Memory B cell (primary cell): ENCODE measurements at places on chromosomes 16 and 17.
A peak's percentile ranks its signal among the peaks of the same experiment; 100 is the strongest.

DNA sequence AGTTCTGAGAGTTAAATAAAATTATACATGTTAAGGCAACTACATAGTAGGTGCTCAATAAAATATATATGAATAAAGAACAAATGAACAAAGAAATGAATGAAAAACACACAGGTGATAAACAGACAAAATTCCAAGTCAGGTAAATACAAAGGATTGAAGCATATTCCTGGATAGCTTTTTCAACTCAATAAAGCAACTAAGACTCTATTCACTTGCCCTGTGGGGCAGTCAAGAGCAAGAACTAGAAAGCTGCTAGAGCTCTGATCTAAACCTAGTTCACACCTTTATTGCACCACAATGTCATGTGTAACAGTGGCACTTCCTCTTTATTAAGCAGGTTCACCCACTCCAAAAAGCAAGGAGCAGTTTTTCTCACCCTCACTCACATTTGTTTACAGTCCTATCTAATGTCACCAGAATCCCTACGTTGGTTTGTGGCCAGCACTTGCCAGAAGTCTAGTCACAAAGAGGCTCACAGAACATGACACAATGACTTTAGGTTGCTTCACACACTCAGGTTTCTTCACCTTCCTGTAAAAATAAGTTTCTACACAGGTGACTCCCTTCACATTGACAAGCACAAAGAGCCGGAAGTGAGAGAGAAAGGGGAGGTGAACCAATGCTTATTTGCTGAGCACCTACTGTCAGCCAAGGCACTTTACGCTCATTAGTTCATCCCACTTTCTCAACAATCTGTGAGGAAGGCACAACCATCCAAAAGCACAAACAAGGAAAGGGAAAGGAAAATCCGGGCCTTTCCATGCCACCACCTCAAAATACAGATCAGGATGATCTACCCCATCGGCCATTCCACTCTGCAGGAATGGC is 70.8 kb downstream of the XPO6 start:
- peak overlapping the region; percentile 78 for H3K4me3 ChIP-seq
- H3K27me3 ChIP-seq: no peaks in the 10 kb centered on the region
- H3K36me3 ChIP-seq: peaks cover 16% of the 10 kb centered on the region
- DNase-seq: peak; percentile 73

- no peak overlapping the region for H3K27ac ChIP-seq
- peaks cover 3% of the 10 kb centered on the region for H3K36me3 ChIP-seq
- peaks cover 11% of the 10 kb centered on the region for H3K27me3 ChIP-seq
- H3K4me1 ChIP-seq: no peaks in the 10 kb centered on the region
Observed at GRCh38 chr17:17424552-17424951, 52.2 kb upstream of the MED9 start.

- no peaks in the 10 kb centered on the region for H3K27me3 ChIP-seq
- H3K27ac ChIP-seq: peak overlapping the region; percentile 98
- H3K4me1 ChIP-seq: peaks cover 50% of the 10 kb centered on the region
- H3K36me3 ChIP-seq: peaks cover 12% of the 10 kb centered on the region
Observed at GRCh38 chr17:77451245-77451893, 310.6 kb downstream of the SEC14L1 start.

GRCh38 chr17:42005166-42005565 is 12.1 kb downstream of the DNAJC7 start:
- H3K4me3 ChIP-seq: no peak overlapping the region
- no peak for DNase-seq
- no peak overlapping the region for H3K27ac ChIP-seq
- H3K36me3 ChIP-seq: peaks cover 13% of the 10 kb centered on the region
- H3K27me3 ChIP-seq: no peaks in the 10 kb centered on the region
- peaks cover 19% of the 10 kb centered on the region for H3K4me1 ChIP-seq

DNA sequence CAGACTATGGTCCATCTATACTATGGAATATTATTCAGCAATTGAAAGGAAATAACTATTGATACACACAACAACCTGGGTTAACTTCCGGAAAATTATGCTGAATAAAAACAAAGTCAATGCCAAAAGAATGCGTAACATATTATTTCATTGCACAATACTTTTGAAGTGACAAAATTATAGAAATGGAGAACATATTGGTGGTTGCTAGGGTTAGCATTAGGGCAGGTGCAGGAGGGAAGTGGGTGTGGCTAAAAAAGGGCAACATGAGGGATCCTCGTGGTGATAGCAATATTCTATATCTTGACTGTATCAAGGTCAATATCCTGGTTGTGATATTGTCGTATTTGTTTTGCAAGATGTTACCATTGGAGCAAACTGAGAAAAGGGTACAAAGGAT is 34.9 kb downstream of the PIK3R5 start:
- peaks cover 41% of the 10 kb centered on the region for H3K36me3 ChIP-seq
- no peaks in the 10 kb centered on the region for H3K27me3 ChIP-seq
- no peak overlapping the region for H3K4me3 ChIP-seq
- no peak overlapping the region for H3K27ac ChIP-seq

GRCh38 chr17:45735488-45735887 is 48.6 kb upstream of the CRHR1 start:
- no peak overlapping the region for H3K27ac ChIP-seq
- H3K27me3 ChIP-seq: peaks cover 15% of the 10 kb centered on the region
- H3K4me3 ChIP-seq: no peak overlapping the region
- no peak for DNase-seq

- H3K4me3 ChIP-seq: no peak overlapping the region
- H3K27me3 ChIP-seq: peaks cover 4% of the 10 kb centered on the region
- no peak overlapping the region for H3K27ac ChIP-seq
- peaks cover 1% of the 10 kb centered on the region for H3K36me3 ChIP-seq
- peaks cover 5% of the 10 kb centered on the region for H3K4me1 ChIP-seq
- DNase-seq: no peak
Observed at GRCh38 chr16:73157861-73158260, 109.9 kb upstream of the ZFHX3 start.
